Activated CD4-positive, alpha-beta T cell treated with anti-CD3 and anti-CD28 coated beads for 36 hours (primary cell): ENCODE measurements at places on chromosomes 3 and 15. TPM values are rescaled to one million over a fixed set of nuclear protein-coding genes. Genes with fewer than 3 reads are reported as not detected.

DNA sequence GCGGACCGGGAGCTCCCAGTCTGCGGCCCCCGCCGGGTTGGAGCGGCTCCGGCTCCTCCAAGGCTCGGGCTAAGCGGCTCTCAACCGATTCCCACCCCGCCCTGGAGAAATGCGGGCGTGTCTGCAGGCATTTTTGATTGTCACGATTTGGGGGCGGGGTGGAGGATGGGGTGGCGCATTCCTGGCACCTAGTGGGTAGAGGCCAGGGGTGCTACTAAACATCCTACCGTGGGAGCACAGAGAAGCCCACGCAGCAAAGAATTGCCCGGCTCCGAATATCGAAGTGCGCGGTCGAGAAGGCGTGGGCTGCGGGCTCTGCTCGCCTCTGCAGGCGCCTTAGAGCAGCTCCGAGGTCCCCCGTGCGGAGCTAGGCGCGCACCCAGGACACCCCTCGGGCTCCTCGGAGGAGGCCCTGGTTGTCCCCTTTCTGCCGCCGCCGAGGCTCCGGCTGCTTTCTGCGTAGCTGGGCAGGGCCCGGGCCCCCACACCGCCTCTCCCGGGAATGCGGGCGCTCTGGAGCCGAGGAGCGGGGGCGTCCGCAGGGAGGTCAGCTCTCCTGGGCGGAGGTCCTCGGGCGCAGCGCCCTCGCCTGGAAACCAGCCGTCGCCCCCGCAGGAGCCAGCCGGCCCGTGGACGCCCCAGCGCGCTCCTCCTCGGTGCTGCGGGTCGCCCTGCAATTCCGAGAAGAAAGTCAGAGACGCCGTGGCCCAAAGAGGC, 16.5 kb upstream of the LAMP3 start:
- H3K36me3 ChIP-seq: no peaks in the 10 kb centered on the region
- peaks cover 7% of the 10 kb centered on the region for H3K4me1 ChIP-seq
- peaks cover 25% of the 10 kb centered on the region for H3K27me3 ChIP-seq
- no peak overlapping the region for H3K27ac ChIP-seq
- peak; percentile 82 for DNase-seq
- peak overlapping the region; percentile 70 for H3K4me3 ChIP-seq

DNA sequence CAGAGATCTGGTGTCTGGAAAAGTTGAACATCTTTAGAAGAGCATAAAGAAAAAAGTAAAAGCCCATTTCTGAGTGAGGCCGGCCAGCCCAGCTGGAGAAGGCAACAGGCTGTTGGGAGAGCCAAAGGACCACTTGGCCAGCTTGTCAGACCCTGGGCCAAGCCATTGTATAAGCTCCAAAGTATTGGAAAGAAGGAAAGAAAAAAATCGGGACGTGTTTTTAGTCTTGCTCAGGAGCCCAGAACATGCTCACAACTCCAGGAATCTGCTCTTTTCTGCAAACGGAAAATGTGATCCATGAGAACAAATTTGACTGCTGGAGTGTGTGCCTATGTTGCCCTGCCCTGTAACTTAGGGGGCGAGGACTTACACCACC, 10.4 kb upstream of the CLPX start:
- no peaks in the 10 kb centered on the region for H3K27me3 ChIP-seq
- H3K4me1 ChIP-seq: no peaks in the 10 kb centered on the region
- H3K36me3 ChIP-seq: no peaks in the 10 kb centered on the region

The TEX9 gene
- total RNA-seq: 1.5 TPM

GRCh38 chr15:95932676-95933075, 397.8 kb upstream of the NR2F2 start:
- DNase-seq: no peak
- H3K36me3 ChIP-seq: no peaks in the 10 kb centered on the region
- no peaks in the 10 kb centered on the region for H3K27me3 ChIP-seq
- no peak overlapping the region for H3K27ac ChIP-seq

- H3K27ac ChIP-seq: no peak overlapping the region
- no peak overlapping the region for H3K4me3 ChIP-seq
- peaks cover 15% of the 10 kb centered on the region for H3K4me1 ChIP-seq
- peaks cover 2% of the 10 kb centered on the region for H3K27me3 ChIP-seq
- H3K36me3 ChIP-seq: no peaks in the 10 kb centered on the region
Measured at GRCh38 chr3:37224879-37225278, 50.5 kb upstream of the LRRFIP2 start.

DNA sequence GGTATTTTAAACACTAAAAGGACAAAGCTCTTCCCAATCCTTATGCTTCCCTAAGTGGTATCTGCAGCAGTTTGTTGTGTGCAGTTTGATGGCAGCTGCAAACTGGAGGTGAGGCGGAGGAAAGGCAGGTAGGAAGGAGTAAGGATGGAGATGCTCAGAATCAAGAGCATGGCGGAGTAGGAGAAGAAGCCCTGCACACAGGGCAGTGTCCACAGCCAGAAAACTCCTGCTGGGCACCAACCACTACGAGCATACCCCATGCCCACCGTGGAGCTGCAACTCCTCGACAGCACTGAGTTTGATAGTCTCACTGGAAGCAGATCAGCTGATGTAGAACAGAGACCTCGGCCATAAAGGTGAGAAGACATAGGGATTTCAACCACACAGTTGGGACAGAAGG, 30.3 kb upstream of the ESYT3 start:
- H3K4me3 ChIP-seq: no peak overlapping the region
- H3K36me3 ChIP-seq: no peaks in the 10 kb centered on the region
- H3K4me1 ChIP-seq: no peaks in the 10 kb centered on the region

DNA sequence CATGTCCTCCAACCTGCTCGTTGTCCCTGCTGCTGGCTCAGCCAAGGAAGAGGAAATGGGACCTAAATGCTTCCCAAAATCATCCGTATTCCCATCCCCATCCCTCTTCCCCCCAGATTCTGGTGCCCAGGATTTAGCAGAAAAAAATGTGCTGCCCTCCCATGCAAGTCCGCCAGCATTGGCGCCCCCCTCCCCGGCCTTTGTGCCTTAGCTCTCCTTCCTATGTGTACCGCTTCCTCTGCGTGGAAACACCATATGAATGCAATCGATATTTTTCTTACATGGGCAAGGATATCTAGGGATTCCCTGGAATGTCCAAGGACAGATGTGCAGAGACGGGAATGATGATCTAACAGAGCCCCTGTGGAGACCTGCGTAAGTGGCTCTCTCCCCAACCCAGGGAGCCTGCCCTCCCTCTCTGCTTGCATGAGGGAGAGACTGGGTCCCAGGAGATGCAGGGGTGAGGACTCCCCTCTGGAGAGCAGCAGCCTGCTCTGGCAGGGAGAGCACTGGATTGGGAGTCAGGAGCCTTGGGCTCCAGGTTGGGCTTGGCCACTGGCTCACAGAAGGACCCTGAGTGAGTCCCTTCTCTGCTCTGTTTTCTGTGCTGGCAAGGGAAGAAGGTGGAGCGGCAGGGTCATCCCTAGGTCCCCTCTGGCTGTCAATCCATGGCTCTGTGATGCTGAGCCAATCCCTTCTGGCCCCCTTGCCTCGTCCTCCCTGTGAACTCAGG, 227.2 kb downstream of the XXYLT1 start:
- DNase-seq: no peak
- no peaks in the 10 kb centered on the region for H3K27me3 ChIP-seq
- H3K4me3 ChIP-seq: no peak overlapping the region
- no peaks in the 10 kb centered on the region for H3K4me1 ChIP-seq
- H3K36me3 ChIP-seq: no peaks in the 10 kb centered on the region

GRCh38 chr3:149589332-149589731, 68.5 kb downstream of the WWTR1 start:
- no peaks in the 10 kb centered on the region for H3K36me3 ChIP-seq
- H3K27ac ChIP-seq: no peak overlapping the region
- peaks cover 10% of the 10 kb centered on the region for H3K27me3 ChIP-seq
- H3K4me1 ChIP-seq: no peaks in the 10 kb centered on the region

The TM4SF1 gene
- total RNA-seq: not detected

DNA sequence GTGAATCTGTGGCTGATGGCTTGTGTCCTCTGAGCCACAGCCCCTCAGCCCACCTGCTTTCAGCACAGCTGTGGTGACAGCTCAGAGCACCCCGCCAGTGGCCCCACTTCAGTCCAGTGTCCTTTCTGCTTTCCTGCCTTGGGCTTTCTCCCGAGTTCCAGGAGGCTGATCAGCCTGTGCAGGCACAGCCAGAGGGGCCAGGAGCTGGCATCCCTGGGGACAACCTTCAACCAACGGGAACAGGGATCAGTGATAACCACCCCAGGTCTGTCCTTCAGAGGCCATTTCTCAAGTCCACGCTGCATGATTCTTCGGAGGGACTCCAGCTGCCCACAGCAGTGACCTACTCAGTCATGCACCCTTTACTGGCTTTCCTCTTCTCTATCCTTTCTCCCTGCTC, 166.6 kb downstream of the RAB11A start:
- no peak overlapping the region for H3K27ac ChIP-seq
- H3K27me3 ChIP-seq: peaks cover 15% of the 10 kb centered on the region
- no peak overlapping the region for H3K4me3 ChIP-seq
- H3K36me3 ChIP-seq: no peaks in the 10 kb centered on the region
